ENCODE measurements at places on chromosomes 12 and 14.

DNA sequence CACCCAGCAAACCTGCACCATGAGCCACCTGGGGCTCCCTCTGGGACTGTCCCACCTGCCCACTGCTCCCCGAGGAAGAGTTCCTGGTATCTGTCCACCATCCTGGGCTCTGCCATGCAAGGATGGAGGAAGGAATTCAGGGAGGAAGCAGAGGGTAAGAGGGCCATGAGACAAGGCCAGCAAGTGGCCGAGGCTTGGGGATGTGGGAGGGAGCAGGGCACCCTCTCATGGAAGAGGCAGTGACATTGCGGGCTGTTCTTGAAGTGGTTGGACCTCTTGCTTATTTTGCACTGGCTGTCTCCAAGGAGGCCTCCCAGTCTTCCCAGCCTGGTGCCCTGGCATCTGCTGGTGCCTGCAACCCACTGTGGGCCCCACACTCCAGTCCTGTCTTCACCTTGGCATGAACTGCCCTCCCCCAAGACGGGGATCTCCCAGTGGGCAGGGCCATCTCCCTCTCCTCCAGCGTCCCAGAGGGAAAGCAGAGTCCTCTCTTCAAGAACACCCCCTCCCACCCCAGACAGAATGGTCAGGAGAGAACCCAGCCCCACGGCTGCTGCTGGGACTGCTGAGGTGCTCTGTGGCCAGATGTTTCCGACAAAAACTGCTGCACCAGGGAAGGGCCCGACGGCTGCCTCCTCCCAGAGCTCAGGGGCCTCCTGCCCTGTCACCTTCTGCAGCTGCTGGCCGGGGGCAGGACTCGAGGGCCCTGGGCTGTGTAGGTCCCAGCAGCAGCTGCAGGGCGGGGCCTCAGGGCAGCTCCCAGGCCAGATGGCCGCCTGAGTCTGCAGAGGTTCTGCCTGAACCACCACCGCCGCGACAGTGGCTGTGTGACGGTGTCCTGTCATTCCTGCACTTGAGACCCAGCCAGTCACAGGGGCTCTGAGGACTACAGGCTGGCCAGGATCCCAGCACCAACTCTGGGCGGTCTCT is 1.8 kb upstream of the AKT1 start:
- no peak for DNase-seq

DNA sequence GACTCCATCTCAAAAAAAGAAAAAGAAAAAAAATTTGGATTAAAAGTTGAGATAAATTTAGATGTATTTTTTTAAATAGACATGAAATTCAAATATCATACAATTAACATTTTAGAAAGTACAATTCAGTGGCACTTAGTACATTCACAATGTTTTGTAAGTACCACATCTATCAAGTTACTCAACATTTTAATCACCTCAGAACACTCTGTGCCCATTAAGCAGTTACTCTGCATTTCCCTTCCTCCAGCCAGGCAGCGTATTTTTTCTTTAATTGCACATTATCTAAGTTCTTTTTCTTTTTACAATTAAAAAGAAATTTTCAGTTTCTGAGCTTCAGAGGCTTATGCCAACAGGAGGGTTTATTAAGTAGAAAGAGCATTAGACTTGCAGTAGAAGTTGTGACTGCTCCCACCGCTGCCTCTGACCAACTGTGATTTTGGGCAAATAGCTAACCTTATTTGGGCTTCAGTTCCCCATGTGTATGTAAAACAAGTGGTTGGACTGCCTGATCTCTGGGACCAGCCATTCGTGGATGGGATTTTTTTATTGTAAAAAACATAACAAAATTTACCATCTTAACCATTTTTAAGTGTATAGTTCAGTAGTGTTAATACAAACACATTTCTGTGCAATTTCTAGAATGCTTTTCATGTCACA is 65.7 kb downstream of the WNK1 start:
- no peak for DNase-seq

DNA sequence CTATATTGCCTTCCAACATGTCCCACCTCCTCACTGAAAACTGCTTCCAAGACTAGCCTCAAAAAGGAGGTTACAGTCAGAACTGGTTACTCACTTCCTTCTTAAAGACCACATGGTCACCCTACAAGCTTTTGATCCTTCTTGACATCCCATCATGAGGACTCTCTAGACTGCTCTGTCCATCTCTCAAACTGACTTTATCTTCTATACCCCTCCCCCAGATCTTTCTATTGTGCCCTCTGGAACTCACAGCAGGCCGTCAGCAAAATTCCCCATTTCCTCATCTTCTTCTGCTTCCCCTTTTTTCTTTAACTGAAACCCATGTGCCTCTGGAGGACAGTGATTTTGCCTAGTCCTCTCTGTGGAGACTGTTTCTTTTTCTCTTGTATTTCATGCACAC is 18.1 kb upstream of the IGF1 start:
- DNase-seq: no peak

DNA sequence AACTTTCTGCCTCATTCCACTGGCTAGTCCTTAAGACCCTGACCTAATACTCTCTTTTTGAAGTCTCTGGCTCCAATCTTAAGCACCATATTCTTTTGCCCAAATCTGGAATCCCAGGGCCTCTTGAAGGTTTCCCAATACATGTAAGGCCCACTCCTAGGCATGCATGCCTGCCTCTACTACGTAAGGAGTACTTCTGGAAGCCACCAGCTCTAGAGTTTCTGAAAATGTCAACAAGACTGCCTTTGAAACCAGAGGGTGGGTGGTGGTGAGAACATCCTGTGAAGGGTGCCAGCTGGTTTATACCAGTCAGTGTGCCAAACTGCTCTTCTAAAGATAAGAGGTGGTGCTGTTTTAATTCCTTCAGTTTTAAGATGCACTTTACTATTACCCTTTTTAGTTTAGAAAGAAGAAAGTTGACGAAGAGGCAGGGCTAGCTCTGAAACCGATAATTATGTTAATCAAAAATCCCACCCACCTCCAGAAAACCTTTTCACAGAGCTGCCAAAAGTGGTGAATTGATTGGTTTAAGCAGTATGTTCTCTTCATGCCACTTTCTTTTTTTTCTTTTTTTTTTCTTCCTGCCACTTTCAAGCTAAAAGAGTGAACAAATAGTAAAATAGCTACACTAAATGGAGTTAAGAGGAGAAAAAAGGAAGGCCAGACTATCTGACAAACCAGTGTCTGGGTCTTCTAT is 8.7 kb upstream of the WDR89 start:
- DNase-seq: peak; percentile 72

DNA sequence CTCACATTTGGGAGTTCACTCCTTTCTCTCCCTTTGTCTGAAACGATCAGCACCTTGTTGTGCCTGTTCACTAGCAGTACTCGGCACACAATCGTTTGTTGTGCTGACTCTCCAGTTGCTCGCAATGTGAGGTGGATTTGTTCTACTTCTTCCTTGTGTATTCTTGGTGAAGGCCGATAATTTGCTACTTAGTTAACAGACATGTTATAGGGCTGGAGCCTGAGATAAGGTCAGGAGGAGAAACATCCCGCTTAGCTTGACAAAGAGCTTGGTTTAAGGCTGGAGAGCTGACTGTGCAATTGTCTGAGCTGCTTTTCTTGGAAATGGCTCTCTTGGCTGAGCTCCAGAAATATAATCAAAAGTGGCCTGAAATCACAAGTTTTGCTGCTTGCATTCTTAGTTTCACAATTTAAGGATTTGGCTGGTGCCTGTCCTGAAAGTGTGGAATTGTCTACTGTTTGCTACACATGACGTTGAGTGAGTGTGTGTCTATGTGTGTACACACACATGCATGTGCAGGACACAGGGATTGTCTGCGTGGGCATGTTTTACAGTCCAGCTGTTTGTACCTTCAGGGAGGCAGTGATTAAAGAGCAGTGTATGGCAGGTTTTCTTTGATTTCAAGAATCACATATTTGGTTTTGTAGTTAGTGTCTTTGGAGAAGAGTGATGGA is 77.7 kb downstream of the ARF6 start:
- DNase-seq: peak; percentile 36

GRCh38 chr12:117032593-117033381 is 66.4 kb downstream of the TESC start:
- no peak for DNase-seq

GRCh38 chr12:26369588-26369987 is 174.2 kb downstream of the SSPN start:
- DNase-seq: no peak

DNA sequence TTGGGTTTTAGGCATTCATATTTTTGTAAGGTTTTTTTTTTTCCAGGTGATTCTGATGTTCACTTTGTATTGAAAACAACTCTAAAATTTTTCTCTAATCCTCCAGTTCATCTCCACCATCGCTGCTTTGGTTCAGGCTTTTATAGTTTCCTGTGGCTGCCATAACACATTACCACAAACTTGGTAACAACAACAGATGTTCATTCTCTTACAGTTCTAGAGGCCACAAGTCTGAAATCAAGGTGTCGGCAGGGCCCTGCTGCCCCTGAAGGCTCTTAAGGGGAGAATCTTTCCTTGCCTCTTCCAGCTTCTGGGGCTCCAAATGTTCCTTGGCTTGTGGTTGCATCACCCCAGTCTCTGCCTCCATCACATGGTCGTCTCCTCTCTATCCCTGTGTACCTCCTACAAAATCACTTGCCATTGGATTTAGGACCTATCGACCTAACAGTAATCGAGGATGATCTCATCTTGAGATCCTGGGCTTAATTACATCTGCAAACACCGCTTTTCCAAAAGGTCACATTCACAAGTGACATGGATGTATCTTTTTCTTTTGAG is 55.2 kb downstream of the PELI2 start:
- DNase-seq: peak; percentile 24

GRCh38 chr12:4412465-4412864 is 33.0 kb upstream of the FGF23 start:
- DNase-seq: no peak

GRCh38 chr12:112995008-112995407 is 16.7 kb downstream of the OAS2 start:
- no peak for DNase-seq

GRCh38 chr12:124902916-124903315 is 11.5 kb downstream of the UBC start:
- DNase-seq: no peak

DNA sequence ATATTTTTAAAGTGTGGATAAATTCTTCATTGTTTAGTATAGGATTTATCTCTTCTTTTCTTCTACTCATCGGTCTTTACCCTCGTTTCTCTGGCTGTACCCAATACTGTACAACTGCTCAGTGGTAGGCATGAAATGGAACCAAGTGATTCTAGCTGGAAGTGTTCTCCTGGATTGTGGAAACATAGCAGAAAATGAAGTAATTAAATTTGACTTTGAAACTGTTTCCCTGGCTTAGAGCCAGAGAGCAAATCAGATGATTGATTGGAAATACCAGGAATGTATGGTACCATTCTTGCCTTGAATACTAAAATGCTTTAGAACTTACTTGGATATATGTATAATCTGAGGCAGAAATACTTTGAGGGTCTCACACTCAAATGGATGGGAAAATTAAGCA is 292.3 kb downstream of the ERC1 start:
- no peak for DNase-seq

DNA sequence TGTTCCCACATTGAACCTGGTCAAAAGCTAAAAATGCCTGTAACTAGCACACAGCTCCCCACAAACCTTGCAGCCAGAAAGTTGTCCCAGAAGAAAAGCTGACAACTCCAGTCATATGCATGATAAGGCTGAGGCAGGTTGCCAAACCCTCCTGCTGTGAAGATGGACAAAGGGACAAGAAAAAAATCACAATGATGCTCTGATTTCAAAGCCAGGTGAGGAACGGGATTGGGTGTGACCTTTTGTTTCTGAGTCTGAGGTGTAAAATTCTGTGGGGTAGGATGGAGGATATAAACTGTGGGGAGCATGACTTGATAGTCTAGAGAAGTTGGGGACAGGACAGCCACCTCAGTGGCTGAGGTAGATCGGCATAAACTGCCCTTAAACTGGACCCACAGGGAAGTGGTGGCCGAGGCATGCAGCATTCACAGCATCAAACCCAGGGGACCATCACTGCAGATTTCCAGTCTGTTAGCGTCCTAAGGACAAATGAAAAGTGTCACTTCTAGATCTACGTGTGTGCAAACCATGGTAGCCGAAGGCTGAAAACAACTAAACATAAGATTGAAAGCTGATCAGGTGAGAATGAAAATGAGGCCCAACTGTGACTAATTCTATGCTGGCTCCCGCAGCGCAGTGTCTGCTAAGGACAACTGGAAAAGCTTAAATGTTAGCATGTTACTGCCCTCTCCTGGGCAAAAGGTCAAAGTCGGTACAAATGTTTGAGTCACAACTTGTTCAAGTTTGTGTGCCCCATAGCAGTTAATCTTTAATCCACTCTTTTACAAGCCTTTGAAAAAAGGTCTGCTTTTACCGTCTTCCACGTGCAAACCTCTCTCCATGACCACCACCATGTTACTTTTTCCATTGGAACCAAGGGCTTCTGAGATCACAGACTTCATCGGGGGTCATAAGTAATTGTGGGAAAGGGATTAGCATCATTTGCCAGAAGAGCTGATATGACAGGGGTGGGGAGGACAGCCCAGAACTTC is 39.8 kb downstream of the GRIN2B start:
- no peak for DNase-seq

DNA sequence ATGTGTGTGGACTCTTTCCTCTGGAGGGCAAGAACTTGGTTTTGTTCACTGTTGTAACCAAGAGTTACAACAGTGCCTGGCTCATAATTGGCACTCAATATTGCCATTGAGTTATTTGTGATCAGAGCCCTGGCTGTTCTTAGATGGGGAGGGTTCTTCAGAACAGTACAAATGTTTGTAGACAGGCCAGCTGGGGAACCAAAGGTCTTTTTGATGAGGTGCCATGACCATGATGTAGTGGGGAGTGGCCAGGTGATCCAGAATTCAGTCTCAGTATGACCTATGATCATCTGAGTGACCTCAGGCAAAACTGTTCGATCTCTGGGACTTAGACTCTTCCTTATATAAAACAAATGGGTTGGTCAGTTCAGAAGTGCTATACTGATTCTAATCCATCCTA is 3.3 kb upstream of the PRKAB1 start:
- DNase-seq: no peak

DNA sequence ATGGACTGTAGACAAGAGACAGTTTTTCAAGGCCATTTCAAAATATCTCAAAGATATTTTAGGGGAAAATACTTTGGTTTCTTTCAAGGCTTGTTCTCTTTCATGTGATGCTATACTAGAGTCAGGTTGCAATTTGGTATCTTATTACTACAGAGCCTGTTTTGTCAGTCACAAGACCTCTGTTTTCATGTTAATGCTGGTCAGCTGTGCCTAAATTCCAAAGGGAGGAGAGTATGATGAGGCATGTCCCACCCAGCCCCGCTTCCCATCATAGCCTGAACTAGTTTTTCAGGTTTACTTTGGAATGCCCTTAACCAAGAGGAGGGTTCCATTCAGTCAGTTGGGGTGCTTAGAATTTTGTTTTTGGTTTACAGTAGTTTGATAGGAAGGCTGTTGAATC is 52.6 kb downstream of the GPHB5 start:
- DNase-seq: no peak

GRCh38 chr12:83128540-83128939 is 441.8 kb downstream of the TMTC2 start:
- no peak for DNase-seq

Data from activated naive CD4-positive, alpha-beta T cell treated with anti-CD3 and anti-CD28 coated beads, Interleukin-2, amount 10 ng/mL, durations not matched to agents 7 days and 5 days (primary cell).